Stimulated activated CD4-positive, alpha-beta T cell treated with anti-CD3 and anti-CD28 coated beads, Interleukin-1b, Interleukin-23, amount 100 ng/mL, for 1 hour (primary cell): ENCODE measurements at places on chromosomes 6 and 20.

GRCh38 chr20:62860391-62860923, 1.2 kb downstream of the TCFL5 start:
- no peak for DNase-seq

DNA sequence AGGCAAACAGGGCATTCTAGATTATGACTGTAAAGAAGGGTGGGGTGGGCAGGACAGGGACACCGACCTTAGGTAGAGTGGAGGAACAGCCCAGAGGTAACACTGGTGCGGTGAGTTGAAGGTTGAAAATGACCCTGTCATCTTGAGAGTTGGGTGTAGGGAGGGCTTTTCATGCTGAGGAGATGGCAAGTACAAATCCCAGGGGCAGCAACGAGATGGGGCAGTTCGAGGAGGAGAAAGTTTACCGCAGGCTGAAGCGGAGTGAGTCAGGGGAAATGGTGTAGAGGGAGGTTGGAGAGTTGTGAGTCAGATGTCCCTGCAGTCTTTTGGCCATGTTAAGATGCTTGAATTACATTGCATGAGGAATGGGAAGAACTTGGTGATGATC, 101.1 kb downstream of the HIVEP1 start:
- no peak for DNase-seq

- DNase-seq: no peak
These were observed 24.0 kb upstream of the ARMH2 start for GRCh38 chr6:24822696-24823095.

DNA sequence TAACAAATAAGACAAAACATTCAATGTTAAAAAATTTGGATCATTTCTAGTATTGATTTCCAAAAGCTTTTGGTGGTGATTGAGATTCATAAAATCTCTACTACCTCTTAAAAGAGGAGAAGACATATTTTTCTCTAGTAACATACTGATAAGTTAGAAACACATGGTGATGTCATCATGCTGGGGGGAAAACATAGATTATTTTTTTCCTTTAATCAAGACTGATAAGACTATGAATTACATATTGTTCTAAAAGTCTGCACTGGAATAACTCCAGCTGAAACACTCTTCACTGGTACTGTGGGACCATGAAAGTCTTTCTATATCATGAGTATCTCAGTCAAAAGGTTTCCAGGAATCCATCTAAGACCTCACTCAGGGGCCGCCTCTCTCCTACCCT, 515.8 kb downstream of the PRKN start:
- DNase-seq: no peak

- no peak for DNase-seq
These were observed 165.4 kb upstream of the GMDS start for GRCh38 chr6:2410656-2411380.
